ENCODE measurements at places on chromosomes 16 and 17.

- no peak for DNase-seq
These were observed 5.2 kb downstream of the SLC12A4 start for GRCh38 chr16:67963292-67963661.

- DNase-seq, result no peak
These were observed 212.6 kb downstream of the GRIN2A start for GRCh38 chr16:9969580-9969979.

- peak; percentile 38 for DNase-seq
These were observed 1.3 kb downstream of the LHX1 start for GRCh38 chr17:36938566-36939051.

DNA sequence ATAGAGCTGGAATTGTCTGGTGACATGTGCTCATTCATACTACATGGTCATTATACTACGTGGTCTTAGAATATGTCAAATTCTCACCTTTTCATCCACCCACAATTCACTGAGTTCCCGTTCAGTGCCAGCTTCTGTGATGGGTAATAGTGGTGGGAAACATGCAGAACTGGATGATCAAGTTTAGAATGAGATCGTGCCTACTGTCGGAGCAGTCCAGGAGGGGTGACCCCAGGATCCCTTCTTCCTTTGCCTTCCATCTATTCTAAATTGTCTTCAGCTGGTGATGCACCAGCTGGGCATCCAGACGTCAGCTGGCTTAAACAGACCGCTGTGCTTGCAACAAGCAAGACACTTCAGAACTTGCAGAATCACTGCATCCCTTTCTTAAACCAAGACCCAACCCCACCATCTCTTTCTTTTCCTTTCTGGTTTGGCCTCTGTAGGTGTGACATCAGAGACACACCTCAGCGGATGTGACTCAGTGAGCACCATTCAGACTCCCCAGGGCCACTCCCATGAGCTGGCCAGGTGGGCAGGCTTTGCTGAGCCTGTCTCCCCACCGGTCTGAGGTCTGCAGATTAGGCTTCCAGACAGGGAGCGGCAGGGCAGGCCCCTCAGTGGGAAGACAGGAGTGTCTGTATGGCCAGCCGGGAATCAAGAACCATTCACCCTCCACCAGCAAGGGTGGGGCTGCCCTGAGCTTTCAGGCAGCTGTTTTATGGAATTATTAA, 18.1 kb downstream of the C17orf100 start:
- DNase-seq, result peak; percentile 95

DNA sequence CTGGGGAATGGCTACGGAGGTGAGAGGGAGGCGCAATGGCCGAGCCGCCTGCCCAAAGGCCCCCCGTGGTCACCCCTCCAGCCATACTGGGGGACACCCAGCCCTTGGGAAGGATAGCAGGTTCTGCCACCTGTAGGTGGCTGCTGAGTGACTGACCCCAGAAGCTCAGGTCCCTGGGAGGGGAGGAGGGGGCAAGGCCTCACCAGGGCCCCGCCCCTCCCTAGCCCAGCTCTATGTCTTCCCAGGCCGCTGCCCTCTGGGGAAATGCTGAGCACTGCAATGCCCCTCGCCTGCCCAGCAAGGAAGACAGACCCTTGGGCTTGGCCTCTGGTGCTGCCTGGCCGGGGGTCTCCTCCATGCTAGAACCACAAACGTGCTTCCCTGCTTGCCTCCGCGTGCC, 11.4 kb upstream of the CLDN9 start:
- DNase-seq, result no peak

- no peak for DNase-seq
These were observed at the start of gene PRSS36 for GRCh38 chr16:31149894-31150890. Gene PRSS36 (minus strand): TSS chr16:31150066. CDS start chr16:31150035, 31 bp downstream.

GRCh38 chr16:56923481-56924091, 8.4 kb upstream of the HERPUD1 start:
- DNase-seq, result no peak

DNA sequence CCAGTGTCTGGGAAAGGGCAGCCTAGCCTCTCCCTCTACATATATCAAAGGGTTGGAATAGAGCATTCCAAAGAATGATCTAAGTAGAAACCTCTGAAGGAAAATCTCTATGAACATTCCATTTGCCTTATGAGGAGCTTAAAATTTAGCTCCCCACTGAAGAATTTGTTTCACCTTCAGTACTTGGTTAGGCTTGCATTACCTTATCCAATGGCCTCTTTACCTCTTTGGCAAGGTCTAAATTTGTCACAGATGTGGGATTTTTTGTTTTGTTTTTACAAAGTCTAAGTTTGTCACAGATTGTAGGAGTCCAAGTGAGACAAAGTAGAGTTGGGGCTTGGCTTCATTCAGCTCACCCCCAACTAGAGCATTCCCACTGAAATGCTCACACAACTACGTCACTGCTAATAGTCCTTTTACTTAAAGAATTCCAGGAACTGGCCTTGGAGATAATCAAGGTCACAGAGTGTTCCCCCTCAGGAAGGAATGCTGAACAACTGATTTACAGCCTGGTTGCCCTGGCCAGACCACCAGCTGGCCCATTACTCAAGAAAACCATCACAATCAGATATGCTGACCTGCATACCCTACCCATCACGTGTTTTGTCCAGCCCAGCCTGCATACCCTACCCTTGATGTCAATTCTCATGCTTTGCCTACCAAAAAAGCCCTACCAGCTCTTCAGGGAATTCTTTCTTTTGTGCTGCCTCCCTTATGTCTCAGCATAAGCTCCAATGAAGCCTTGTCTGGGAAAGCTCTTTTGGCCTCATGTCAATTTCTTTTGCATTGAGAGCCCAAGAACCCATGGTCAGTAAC, 26.5 kb upstream of the PPM1D start:
- DNase-seq, result no peak

DNA sequence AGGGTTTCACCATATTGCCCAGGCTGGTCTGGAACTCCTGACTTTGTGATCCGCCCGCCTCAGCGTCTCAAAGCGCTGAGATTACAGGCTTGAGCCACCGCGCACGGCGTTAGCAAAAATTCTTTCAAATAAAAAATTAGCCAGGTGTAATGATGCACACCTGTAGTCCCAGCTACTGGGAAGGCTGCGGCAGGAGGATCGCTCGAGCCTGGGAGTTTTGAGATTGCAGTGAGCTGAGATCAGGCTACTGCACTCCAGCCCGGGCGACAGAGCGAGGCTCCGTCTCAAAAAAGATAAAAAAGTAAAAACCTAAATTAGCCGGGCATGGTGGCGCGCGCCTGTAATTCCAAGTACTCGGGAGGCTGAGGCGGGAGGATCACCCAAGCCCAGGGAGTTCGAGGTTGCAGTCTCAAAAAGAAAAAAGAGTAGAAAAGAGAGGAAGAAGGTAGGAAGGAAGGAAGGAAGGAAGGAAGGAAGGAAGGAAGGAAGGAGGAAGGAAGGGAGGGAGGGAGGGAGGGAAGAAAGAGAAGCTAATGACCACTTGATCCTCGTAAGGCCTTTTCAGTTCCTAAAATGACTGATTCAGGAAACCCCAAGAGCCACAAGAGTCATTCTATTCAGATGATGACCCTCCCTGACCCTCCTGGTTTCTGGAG, 59.2 kb downstream of the SRL start:
- no peak for DNase-seq

DNA sequence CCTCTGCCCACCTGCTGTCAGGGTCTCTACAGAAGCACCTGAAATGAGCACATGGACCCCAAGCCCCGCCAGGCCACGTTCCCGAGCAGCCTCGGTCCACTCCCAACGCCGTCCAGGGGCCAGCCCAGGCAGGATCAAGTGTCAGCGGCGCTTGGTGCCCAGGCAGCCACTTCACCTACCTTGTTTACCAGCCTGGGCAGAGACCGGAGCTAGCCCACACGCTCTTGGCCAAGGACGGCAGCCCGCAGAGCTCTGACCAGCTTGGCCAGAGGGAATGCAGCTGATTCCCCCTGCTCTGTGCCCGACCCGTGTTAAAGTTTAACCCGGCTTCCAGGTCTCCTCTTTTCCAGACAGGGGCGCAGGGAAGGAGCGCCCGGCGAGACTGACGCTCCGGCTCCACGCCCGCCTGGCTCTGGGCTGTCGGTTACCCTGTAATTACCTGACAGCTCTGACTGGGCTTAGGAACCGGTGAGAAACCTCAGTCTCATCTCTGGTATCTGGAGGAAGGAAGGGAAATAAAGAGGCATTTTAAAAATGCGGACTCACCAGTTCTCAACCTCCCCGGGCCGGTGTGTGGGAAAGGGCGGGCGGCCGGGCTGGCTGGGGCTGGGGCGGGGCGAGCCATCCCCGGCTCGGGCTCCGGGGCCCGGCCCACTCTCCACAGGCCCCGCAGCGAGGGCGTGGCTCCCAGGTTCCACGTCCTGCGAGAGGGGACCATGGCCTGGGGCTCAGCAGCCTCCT, 4.6 kb downstream of the KIFC3 start:
- peak; percentile 73 for DNase-seq

GRCh38 chr16:61937646-61938045, 98.6 kb downstream of the CDH8 start:
- no peak for DNase-seq

Data from RWPE2 (cell line).